ENCODE measurements at places on chromosomes 6 and 20. TPM values are rescaled to one million over a fixed set of nuclear protein-coding genes. Genes with fewer than 3 reads are reported as not detected.
A peak's percentile ranks its signal among the peaks of the same experiment; 100 is the strongest.

Gene RAB32
- polyA plus RNA-seq = 39.1 TPM

Gene TPD52L2
- polyA plus RNA-seq = 73.1 TPM

Gene IP6K3
- polyA plus RNA-seq = 4.0 TPM

Gene MYL9
- polyA plus RNA-seq = 576 TPM

Gene PAK5
- 0.22 TPM for polyA plus RNA-seq

DNA sequence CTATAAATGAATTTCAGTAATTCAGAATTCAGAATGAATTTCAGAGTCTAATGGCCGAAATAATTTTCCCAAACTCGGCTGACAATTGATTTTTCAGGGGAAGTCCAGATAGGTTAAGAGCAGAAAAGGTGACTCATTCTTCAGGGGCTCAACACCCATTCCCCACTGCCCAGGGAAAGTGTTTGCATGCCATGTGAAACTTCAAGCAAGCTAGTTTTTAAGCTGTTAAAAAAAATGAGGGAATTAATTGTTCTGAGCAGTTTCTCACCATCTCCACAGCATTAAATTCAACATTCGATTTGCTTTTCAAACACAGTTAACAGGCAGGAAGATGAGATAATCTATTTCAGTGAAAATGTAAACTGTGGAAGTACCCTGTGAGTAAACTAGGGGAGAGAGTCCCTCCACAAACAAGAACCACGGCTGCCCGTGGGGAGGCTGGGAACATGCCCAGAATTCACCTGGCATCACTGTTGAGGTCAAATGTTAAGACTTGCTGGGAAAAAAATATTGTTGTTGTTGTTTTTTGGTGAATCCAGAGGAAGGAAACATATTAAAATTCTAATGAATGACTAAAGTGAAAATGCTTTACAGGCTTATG is 650.8 kb upstream of the AGPAT4 start:
- no peak for DNase-seq

DNA sequence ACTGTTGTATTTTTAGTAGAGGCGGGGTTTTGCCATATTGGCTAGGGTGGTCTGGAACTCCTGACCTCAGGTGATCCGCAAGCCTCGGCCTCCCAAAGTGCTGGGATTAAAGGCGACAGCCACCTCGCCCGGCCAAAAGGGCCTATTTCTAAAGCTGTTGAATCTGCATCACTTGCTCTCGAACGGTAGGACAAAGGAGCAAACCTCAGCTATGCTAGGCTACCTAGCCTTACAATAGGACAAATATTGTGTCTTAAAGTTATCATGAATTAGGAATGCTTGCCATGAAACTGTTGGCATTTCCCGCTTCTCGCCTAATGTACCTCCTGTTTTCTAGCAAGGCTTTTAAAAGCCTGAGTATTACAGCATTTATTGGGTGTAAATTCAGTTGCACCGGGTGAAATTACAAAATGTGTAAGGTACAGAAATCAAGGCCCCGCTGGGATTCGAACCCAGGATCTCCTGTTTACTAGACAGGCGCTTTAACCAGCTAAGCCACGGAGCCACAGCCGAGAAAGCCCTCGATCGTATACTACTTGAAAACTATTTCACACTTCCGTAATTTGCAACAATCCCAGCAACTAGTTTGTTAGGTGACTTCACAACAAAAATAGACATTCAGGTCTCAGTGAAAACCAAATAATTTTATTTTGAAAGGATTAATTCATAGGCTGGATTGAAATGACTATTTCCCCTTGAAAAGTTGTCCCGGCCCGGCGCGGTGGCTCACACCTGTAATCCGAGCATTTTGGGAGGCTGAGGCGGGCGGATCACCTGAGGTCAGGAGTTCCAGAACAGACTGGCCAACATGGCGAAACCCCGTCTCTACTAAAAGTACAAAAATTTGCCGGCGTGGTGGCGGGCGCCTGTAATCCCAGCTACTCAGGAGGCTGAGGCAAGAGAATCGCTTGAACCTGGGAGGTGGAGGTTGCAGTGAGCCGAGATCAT is 211.6 kb upstream of the ZNF184 start:
- DNase-seq = peak; percentile 66

DNA sequence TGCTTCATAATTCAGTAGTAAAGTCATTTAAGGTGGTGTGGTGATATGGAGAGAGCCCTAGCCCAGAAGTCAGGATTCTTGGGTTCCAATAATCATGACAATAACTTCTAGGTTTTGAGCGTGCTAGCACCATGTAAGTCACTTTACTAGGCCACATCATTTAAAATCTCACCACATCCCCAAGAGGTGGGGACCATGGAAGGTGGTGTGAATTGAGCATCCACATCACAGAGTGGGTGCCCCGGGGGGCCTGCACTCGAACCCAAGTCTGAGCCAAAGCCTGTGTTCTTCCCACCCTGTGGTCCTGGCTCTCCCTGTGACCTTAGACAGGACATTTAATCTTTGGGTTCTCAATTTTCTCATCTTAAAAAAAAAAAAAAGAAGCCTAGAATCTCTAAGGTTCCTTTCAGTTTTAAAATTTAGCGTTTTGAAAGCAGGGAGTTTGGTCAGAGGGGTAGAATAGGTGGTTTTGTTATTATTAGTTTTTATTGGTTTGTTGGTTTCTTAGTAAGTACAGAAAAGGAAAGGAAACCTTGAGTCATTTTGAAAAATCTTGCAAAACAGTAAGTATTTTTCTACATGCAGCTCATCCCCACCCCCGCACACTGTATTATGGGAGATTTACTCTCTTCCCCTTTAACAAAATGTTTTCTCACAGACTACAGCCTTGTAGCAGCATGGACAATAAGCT is 26.4 kb downstream of the ARMC2 start:
- no peak for DNase-seq

DNA sequence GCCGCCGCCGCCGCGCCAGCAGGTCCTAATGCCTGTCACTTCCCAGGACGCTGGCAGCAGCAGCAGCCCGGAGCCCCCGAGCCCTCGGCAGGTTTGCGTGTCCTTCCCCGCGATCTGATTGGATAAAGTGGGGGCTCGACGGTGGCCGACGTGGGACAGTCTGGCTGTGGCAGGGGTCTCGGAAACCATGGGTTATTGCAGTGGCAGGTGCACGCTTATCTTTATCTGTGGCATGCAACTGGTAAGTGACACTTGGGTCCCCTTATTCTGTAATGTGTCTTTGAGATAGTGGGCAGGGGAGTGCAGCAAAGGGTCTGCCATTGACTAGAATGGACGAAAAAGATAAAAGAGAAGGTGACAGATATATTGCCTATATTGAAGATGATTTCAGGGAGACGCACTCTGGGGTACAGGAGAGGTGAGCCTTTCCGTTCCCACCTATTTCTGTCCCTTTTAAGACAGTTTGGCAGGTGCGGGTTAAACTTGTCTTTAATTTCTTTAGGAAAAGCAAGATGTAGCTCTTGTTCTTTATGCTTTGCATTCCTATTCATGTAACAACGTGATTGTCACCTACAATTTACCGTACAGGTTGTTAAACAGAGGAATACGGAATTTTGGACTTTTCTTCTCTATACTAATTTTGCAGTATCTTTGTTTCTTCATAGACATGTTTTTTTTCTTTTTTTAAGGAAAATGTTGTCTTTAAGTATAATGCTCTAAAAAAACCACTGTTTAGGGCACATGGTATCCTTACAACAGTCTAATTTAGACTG is 535 bp downstream of the NKAIN2 start:
- peak; percentile 74 for DNase-seq

- DNase-seq = no peak
Observed at GRCh38 chr20:24720957-24721356, 228.1 kb upstream of the CST7 start.

GRCh38 chr6:10534419-10534762 is 13.2 kb downstream of the GCNT2 start:
- no peak for DNase-seq

GRCh38 chr20:32796383-32796948 is 23.3 kb upstream of the MAPRE1 start:
- DNase-seq = no peak

- peak; percentile 94 for DNase-seq
Observed at GRCh38 chr6:134097114-134097707, 44.8 kb upstream of the SLC2A12 start.

- DNase-seq = no peak
Observed at GRCh38 chr6:36149476-36149875, 19.2 kb downstream of the MAPK13 start.

GRCh38 chr6:130677312-130677711 is 149.9 kb upstream of the SMLR1 start:
- no peak for DNase-seq

GRCh38 chr6:30847421-30847970 is 36.8 kb upstream of the DDR1 start:
- DNase-seq = peak; percentile 73

DNA sequence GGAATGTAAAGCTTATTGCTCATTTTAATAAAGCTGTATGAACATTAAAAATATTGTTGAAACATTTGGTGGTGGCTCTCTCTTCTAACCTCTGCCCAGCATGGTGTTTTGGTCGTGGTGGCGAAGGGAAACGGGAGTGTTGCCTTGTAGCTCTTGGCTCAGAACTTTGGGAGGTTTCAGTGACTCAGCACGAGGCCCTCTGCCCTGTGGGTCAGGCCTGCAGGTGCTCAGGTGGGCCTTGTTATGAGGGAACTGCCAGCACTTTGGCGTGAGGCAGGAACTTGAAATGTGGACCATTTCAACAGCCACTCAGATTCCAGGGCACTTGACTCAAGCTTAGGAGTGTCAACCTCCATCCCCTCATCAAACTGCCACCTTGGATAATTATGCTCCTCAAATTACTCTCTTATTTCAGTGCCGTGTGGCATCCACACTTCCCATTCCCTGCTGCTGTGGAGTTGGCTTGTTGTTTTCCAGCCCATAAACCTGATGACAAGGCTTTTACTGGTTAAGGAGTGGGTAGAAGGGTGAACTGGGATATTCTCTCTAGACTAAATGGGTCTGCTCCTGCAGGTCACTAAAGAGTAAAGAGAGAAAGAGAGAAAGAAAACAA is 36.3 kb downstream of the PRDM1 start:
- DNase-seq = peak; percentile 65

- peak; percentile 5 for DNase-seq
Observed at GRCh38 chr20:4051413-4052138, 36.2 kb upstream of the RNF24 start.

- peak; percentile 86 for DNase-seq
Observed at GRCh38 chr20:46174469-46175126, 56.5 kb downstream of the CD40 start.

DNA sequence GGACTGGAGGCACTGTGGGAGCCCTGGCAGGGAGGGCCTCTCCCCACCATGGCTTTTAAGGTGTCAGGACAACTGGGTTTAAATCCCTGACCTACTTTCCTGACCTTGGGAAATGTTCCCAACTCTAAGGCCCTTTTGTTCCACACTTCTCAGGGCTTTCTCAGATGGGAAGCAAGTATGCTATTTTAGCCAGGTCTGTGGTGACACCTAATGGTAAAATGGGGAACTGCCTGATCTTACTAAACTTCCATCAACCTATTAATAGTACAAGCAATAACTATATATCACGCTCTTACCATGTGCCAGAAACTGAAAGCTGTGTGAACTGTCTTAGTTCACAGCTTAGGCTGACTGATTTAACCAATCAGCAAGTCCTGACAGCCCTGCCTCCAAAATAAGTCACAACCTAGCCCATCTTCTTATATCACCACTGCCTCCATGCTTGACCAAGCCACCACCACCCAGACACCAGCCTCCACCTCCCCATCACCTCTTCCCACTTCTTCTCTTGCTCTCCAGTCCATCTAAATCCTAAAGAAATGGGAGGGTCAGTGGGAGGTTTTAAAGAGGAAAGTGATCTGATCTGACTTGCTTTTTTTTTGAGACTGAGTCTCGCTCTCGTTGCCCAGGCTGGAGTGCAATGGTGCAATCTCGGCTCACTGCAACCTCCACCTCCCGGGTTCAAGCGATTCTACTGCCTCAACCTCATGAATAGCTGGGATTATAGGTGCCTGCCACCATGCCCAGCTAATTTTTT is 6.9 kb upstream of the BLCAP start:
- DNase-seq = peak; percentile 72

DNA sequence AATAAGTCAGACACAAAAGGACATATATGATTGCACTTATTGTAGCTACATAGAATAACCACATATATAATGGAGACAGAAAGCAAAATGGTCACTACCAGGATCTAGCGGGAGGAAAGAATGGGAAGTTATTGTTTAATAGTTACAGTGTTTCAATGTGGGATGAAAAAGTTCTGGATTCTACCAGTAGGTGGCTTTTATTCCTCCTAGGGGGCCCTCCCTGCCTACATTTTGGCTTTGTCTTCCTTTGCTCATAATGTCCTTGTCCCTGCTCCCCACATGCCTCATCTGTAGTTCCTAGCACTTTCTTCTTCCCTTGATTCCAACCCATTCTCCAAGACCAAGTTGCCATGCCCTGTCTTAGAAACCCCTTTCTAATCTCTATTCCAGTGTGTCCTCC is 16.3 kb downstream of the ZNF133 start:
- DNase-seq = no peak

DNA sequence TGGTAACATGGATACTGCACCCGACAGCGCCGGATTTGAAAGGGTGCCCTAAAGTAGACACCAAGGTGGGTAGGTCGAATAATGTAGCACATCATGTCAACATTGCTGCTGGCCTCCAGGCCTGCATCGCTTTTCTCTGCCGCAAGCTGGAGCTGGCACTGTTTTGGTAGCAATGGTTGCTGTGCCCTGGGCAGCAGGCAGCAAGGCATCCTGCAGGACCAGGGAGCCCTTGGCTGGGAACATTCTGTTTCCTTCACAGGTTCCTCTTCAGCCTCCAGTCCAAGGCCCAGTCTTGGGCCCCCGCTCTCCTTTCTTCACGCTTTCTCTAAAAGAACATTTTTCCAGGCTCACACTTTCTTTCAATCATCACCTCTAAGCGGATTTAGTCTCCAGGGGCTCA is 365.8 kb upstream of the JARID2 start:
- no peak for DNase-seq

GRCh38 chr20:50251992-50252511 is 61.4 kb downstream of the CEBPB start:
- DNase-seq = no peak

DNA sequence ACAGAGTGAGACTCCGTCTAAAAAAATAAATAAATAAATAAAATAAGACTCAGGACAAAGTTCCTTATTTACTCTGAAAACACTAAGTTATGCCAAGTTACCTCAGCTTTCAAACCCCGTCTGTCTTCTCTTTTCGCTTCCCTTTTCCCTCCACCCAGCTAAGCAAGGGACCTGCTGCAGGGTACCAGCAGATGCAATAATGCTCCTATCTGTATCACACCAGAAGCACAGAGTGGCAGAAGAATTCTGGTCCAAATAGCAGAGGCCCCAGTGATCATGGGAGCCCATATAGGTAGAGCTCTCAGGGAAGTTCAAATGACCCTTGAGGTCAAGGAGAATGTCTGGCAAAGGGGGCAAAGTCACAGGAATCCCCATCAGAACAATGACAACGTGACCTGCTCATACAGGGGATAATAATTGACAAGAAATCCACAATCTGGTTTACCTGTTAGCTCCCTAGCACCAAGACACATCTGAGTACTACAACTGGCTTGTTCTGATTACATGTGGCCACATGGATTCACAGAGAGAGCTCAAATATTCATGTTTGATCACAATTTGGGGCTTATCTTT is 8.7 kb downstream of the GCM1 start:
- no peak for DNase-seq

- DNase-seq = no peak
Observed at GRCh38 chr6:10837622-10837994, 731 bp downstream of the MAK start.

- peak; percentile 60 for DNase-seq
Observed at GRCh38 chr6:17156112-17156921, 54.5 kb downstream of the STMND1 start.

GRCh38 chr6:159067334-159067733 is 22.5 kb upstream of the TAGAP start:
- DNase-seq = no peak
